ENCODE measurements at places on chromosomes 6 and 20.

DNA sequence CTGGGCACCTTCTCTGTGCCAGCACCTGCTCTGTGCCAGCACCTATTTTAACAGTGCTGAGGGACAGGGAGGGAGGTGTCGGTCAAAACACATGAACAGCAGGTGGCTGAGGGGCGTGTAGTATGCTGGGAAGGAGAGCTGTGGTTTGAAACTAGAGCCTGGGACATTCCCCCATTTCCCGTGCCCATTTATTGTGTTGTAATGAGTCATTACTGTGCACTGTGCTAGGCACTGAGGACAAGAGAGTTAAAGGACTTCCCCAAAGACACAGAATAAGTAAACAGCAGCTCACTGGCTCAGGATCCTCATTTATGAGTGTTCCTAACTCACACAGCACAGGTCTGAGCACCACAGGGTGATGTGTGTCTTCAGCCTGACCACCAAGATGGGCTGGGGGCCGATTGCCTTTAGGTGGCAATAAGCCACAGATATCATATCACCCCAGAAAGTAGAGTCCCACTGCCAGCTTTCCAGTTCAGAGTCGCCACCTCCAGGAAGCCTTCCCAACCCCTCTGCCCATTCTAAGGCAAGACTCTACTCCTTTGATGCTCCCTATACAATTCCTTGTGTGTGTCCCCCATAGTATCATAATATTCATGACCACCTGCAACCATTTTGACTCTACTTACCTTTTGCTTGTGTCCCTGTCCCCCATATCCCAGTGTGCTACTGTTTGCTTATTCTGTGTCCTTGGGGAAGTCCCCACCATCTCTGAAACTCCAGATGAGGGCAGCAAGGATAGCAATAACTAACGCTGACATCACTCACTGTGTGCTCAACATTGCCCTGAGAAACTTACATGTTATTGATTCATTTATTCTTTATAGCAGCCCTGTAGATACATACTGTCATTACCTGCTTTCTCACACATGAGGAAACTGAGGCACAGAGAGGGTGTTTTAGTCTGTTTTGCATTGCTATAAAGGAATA, 87.3 kb downstream of the TOX2 start:
- DNase-seq, result no peak

DNA sequence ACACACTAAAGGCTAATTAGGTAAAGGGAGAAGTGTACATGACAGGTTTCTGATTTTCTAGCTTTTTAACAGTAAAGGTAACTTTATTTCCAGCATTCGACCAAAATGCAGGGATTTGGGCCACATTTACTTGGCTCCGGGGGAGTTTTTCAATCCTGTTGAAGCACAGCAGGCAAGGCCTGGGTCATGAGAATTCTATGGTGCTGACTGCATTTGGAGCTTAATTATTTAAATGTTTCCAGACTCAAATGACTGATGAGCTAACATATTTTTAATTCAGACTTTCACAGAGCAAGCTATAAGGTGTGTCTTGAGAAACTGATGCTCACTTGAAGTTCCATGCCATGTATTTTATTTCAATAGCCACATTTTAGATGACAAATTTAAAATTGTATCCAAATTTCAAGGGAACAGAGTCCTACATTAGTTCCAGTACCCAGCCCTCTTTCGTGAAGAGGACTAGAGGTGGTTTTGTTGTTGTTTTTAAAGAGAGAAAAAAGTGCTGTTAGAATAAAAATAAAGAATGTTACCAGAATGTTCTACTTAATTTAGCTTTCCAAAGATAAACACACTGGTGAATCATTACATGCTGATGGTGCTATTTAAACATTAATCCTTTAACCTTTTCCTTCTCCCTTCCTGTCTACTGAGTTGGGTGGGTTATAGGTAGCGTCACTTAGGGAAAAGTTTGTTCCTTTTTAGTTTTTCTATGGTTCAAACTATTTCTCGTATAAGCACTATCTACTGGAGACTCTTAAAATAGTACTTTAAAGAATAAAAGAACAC, 82.3 kb upstream of the PHACTR2 start:
- DNase-seq, result no peak

GRCh38 chr6:137011406-137011805, 33.4 kb downstream of the IL20RA start:
- DNase-seq, result no peak

DNA sequence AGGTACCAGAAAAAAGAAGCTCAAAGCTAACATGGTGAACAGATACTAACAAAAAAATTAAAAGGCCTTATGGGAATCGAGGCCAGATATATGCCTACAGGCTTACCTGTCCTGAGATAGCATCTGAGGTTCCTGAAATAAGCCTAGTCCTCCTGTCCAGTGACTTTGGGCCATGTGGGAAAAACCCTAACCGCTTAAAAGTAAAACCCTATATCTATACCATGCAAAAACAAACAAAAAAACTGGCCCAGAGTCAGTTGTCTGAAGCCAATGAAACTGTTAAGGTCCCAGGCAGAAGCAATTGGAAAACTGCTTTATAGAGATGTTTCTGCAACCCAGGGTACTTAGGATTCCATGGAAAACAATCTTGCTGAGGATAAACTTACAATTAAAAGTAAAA, 122.9 kb downstream of the HIVEP1 start:
- no peak for DNase-seq

- no peak for DNase-seq
These were observed 76.0 kb downstream of the MAN1A1 start for GRCh38 chr6:119273272-119274196.

DNA sequence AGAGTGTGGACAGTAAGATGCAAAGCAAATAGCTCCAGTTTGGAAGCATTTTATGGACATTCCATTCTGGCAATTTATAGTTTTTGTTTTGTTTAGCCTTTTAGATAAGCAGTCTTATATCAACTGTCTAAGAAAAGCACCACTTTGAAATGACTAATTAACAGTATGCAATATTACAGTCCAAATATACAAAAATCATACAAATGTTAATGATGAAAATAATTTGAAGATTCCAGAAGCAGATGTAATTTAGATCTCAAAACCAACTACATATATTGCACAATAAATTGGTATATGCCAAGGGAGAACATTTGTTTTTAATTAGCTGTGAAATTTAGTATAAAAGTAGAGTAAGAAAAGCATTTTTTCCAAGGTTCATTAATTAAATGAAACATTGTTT, 158.8 kb downstream of the KIF6 start:
- no peak for DNase-seq

GRCh38 chr6:17466707-17467106, 73.3 kb downstream of the CAP2 start:
- no peak for DNase-seq

DNA sequence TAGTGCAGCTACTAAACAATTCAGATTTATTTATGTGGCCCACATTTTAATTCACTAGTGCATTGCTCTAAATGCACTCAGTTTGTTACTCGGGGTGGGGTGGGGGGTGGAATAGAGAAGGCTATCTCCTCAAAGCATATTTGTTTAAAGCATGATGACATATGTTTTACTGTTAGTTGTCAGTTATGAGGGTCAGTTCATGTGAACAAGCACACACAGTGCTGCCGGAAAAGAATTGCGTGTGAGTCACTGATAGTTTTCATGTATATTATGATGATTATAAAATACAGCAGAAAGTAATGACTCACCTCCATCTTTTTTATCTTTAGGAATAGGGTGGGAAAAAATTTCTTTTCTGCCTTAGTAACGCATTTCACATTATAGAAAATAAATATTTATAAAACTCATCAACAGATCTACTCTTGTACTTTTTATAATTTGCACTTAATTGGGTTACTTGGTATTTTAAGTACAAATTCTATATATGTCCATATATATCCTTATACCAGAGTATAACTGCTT, 42.2 kb upstream of the STXBP5 start:
- no peak for DNase-seq

DNA sequence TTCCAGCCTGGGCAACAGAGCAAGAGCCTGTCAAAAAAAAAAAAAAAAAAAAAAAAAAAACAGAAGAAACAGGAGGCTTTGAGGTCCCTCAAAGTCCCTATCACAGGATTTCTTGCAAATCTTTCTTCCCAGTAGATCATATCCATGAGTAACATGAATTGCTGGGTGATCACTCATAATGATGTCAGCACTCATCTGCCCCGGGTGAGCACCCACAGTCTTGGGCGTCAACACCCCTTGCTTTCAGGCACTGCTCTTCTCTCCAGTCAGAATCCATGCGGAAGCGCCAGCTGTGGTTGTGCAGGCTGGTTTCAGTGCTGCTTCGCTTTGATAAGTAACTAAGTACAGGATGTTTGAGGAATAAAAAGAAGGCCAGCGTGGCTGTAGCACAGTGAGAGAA, 40.2 kb upstream of the INSM1 start:
- no peak for DNase-seq

DNA sequence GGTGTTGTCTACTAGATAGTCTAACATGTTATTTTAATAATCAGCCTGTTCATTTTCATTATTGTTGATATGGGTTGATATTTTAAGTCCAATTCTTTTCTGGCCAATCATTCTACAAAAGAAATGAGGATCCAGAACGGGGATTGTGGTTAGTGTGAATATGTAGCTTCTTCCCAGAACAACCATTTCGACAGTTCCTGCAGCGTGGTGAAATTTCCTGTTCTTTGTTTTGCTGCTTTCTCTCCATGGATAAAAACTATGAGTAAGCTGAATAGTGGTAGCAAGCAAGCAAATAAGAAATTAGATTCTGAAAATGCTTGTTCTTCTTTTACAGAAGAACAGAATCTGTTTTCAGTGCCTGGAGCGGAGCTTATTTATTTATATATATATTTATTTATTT, 65.5 kb upstream of the F13A1 start:
- DNase-seq, result no peak

GRCh38 chr6:18562726-18563125, 175.6 kb downstream of the RNF144B start:
- DNase-seq, result no peak

DNA sequence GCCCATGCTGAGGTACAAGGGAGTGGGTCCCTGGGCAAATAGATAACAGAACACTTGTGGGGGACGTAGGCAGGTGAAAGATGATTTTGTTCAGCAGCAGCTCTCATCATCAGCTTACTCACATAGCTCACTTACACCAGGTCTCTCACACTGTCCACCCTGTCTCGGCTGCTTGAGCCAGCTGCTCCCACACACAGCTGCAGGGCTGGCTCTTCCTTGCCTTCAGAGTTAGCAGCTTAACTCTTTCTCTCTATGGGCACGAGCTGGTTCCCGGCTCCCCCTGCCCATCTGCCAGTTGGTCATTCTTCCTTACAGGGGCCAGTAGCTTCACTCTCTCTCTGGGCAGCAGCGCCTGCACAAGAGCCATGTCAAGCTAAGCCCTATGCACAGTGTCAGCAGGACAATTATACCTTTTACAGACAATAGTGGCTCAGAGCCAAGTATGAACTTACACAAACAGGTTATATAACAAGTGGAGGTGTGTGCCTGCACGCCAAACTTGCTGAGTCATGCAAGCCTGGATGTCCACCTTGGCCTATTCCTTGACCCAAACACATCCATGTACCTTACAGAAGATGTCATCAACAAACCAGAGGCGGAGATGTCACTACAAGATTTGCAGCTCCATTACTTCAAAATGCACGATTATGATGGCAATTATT, 18.7 kb downstream of the ZNF391 start:
- no peak for DNase-seq

DNA sequence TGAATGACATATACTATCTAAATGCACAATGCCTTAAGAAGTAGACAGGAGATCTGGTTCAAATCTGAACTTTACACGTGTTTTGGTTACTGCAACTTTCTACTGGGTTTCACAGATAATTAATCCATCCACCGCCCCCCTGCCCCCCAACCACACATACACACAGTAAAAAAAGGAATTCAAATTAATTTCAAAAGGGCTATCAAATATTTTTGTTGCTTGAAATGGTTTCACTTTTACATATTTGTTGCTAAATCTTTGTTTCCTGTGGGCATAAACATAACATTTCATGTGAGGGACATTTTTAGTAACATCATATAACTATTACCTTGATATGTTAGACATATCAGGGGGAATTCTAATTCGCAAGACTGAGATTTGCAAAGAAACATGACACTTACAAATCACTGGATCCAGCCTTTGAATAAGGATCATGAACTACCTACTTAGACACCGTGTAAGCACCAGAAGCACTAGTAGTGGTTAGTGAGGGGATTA, 7.5 kb downstream of the NEDD9 start:
- no peak for DNase-seq

DNA sequence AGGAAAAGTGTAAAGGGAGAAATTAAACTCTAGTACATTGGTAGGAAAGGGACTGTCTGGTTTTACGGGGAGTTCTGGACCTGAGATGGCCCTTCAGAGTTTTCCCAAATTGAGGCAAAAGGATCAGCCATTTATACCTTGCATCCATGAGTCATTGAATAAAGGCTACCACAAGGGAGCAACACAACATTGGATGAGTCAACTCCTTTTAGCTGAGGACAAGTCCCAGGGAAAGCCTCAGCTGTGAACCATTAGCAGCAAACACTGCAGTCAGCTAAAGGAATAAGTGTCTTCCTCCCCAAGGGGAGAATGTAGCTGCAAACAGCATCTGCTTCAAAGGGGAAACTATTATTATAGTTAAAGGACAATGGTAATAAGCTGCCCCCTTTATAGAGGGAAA, 468.7 kb upstream of the ID4 start:
- no peak for DNase-seq

GRCh38 chr6:70507161-70507560, 59.6 kb upstream of the SDHAF4 start:
- DNase-seq, result no peak

DNA sequence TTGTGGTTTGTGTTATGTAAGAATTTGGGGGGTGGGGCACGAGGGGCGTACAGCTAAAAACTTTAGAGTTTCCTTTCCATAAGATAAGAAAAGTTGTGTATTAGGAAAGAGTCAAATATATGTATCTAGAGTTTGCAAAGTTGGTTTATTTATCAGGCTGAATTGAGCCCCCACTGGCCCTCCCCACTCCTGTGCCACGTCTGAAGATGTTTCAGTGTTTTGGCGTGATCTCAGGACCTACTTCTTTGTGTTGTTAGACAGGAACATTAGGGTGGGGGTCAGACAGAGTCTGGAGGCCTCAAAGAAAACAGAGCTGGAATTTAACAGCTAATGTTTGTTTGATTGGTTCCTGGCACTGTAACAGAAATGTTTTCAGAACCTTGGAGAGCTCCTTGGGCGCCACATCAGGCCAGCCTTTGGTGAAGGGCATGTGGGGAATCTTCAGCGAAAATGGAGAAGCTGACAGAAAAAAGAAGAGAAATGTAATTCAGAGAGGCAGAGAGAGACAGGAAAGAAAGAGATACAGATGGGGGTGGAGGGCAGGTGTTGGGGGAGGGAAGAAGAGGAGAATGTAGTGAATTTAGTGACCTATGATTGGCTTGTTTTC, 674 bp downstream of the NRSN1 start:
- DNase-seq, result no peak

GRCh38 chr20:63125581-63125837, 90.4 kb downstream of the YTHDF1 start:
- no peak for DNase-seq

DNA sequence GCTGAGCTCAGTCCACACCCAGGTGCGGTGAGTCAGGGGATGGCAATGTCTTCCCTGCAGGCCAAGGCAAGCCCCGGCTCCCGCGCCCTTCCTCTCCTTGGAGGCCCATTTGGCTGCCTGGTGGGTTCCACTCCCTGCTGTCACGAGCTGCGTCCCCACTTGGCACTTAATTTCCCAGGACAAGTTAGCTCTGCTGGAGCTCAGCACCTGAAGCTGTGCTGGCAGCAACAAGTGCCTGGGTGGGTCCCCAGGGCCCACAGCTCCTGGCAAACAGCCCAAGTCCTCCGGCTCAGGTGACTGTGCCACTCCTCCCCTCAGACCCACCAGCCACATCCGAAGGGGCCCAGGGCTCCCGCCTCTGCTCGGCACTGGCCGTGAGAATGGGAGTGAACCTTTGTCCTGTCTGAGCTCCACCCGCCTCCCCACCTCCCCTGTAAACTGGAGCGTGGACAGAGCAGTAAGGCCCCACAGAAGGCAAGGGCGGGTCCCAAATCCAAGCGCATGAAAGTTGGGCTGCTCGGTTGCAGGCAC, 16.9 kb downstream of the LAMA5 start:
- DNase-seq, result no peak
